Cerebellum (tissue), 4 donors: ENCODE measurements at places on chromosomes 2 and 18.

- DNase-seq = no peak
Observed at GRCh38 chr18:70334728-70335329, 46.0 kb downstream of the SOCS6 start.

DNA sequence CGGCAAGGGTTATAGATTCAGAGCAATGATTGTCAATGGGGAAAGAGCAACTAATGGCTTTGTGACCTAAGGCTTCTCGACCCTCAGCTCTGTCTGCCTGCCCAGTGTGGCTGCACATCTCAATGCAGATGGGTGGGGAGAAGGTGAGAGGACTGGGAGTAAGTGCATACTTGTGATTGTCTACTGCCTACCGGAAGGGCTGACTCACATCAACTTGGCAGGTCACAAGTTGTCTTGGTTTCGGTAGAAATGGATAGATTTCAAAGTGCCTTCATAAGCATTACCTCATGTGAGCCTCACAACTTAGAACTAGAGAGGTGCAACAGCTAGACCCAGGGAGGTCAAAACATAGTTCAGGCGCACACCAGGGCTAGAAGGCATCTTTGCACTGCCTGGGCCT is 29.4 kb downstream of the STAT1 start:
- DNase-seq = no peak

GRCh38 chr2:234548695-234549420 is 52.0 kb upstream of the ARL4C start:
- DNase-seq = no peak

DNA sequence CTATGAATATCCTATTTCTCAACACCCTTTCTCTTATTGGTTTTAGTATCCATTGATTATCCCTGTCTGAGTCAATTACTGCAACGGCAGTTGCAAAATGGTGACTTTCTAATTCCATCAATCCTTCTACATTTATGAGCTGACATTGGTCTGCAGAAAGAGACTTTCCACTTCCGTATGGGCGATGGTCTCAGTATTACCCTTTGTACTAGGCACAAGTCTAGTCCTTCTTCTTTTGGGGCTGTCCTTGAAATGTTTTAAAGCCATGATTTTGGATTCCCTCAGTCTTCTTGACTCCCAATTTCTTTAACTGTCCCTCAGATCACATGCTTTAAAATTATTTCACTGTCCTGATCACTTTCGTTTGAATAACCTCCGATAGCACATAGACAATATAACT is 32.7 kb upstream of the SOCS6 start:
- no peak for DNase-seq

GRCh38 chr18:23033056-23033455 is 99.9 kb downstream of the RBBP8 start:
- no peak for DNase-seq

GRCh38 chr2:19416784-19417684 is 58.6 kb upstream of the OSR1 start:
- no peak for DNase-seq
